ENCODE measurements at places on chromosomes 16 and 17.

- no peak for DNase-seq
Observed at GRCh38 chr17:17698869-17699351, 17.7 kb downstream of the RAI1 start.

DNA sequence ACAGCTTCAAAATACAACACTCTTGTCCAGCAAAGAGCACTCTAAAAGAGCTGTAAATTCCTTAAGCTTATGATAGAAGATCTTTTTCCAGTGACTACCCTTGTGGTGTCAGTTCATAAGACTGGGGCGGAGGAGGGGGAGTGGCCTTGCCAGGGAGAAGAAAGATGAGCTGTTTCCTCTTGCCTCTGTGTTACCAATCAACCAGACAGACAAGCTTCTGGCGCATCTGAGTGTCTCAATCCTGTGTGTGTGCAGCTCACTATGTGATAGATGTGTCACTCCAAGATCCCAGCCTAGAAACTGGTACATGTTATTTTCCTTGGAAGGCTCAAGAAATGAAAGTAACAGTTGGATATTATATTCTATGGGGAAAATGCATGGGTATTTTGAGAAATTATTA lies 167.4 kb upstream of the CACNG3 start:
- DNase-seq = peak; percentile 8

DNA sequence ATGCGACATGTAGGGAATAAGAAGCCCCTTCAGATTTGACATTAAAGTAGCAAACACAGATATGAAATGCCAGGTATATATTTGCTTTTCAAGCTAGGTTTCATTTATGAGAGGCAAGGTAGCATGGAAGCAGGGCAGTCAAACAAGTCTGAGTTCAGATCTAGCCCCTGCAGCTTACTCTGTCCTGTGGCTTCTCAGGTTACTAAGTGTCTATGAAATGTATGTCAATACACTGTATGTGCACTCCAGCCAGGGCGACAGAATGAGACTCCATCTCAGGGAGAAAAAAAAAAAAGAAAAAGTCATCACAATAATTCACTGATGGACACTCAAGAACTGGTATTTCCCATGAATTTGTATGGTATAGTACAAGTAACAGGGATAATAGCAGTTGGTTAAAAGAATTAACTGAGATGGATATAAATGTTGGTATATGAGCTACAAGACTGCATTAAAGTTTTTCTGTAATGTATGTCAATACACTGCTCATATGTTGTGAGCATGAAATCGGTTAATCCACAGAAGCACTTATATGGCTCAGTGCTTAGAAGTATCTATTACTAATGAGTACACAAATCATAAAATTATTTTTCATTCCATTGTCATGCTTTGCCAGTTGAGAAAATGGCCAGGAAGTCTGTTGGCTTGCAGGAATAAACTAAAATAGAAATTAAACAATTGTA lies 2.9 kb upstream of the WSB1 start:
- DNase-seq = no peak

GRCh38 chr16:77833921-77834634 lies 45.7 kb downstream of the VAT1L start:
- peak; percentile 0 for DNase-seq

GRCh38 chr17:6070913-6071511 lies 833 bp downstream of the WSCD1 start:
- DNase-seq = peak; percentile 31

GRCh38 chr16:75266738-75267630 lies 15.6 kb upstream of the BCAR1 start:
- DNase-seq = no peak

- DNase-seq = no peak
Observed at GRCh38 chr17:70934835-70935234, 765.5 kb downstream of the KCNJ2 start.
